ENCODE measurements at places on chromosomes 13 and 19.

- no peak for DNase-seq
- no peaks in the 10 kb centered on the region for H3K36me3 ChIP-seq
- peaks cover 9% of the 10 kb centered on the region for H3K27me3 ChIP-seq
- H3K4me1 ChIP-seq = no peaks in the 10 kb centered on the region
- no peak overlapping the region for H3K4me3 ChIP-seq
These were observed 47.6 kb upstream of the CNMD start for GRCh38 chr13:52787235-52787634.

DNA sequence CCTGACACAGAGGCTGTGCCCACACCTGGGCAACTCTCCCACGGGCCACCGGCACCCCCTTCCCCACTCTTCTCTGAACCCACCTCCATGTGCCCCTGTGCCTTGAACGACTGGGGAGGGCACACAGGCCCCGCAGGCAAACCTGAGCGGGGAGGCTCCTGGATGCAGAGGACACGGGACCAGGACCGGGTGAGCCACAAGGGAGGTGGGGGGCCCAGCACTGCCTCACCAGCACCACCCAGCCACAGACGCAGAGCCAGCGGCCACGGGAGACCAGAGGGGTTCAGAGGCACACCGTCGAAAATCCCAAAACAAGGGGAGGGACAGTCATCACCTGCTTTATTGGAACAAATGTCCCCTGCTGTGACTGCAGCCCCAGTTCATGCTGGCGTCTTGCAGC, 49.4 kb downstream of the STK24 start:
- H3K36me3 ChIP-seq = peaks cover 4% of the 10 kb centered on the region
- H3K27me3 ChIP-seq = no peaks in the 10 kb centered on the region
- no peak overlapping the region for H3K27ac ChIP-seq
- H3K4me1 ChIP-seq = peaks cover 70% of the 10 kb centered on the region

DNA sequence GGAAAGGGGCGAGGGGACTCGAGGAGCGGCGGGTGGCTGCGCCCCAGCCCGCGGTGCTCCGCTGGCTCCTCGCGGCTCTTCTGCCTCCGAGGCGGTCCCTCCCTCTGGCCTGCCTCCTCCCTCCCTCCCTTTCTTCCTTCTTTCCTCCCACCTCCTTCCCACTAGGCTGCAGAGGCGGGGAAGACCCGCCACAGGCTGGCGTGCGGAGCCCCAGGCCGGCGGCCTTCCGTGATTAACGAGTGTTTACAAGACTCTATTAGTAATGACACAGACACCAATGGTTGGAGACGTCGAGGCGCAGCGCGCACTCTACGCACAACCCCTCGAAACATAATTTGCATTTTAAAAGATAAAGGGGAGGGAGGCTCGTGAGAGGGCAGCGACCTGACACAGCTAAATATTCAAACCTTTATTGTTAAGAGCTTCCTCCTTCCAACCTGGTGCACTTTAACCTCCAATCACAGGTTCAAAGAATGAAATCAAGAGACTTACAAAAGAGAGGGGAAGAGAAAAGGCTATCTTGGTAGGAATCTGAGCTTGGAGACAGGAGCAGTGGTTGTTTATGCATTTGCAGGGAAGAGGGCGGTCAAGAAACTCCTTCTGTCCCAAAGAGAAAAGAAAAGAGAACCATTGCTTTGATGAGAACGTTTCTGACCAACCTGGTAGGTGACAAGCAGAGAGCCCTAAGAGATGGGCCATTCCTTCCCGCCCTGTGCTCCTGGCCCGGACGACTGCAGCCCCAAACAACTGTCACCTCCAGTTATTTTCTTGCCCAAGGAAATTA, at the start of gene CDX2:
Gene CDX2, minus strand, starts transcription at position 234 of the 784 bp plus-strand sequence. CDS start 309 bp downstream, outside the sequence.
- peaks cover 3% of the 10 kb centered on the region for H3K4me1 ChIP-seq
- no peaks in the 10 kb centered on the region for H3K36me3 ChIP-seq
- H3K27me3 ChIP-seq = peaks cover 100% of the 10 kb centered on the region

DNA sequence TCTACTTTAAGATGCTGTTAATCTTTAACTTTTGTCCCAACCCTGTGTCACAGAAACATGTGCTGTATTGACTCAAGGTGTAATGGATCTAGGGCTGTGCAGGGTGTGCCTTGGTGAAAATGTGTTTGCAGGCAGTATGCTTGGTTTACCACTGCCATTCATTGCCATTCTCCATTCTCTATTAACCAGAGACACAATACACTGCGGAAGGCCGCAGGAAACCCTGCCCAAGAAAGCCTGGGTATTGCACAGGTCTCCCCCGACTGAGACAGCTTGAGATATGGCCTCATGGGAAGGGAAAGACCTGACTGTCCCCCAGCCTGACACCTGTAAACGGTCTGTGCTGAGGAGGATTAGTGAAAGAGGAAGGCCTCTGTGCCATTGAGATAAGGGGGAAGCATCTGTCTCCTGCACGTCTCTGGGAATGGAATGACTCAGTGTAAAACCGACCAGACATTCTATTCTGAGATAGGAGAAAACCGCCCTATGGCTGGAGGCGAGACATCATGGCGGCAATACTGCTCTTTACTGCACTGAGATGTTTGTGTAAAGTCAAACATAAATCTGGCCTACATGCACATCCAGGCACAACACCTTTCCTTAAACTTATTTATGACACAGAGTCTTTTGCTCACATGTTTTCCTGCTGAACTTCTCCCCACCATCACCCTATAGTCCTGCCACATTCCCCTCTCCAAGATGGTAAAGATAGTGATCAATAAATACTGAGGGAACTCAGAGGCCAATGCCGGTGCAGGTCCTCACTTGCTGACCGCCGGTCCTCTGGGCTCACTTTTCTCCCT, 13.1 kb upstream of the ZNF888 start:
- DNase-seq = no peak
- no peak overlapping the region for H3K4me3 ChIP-seq
- peaks cover 61% of the 10 kb centered on the region for H3K36me3 ChIP-seq
- no peaks in the 10 kb centered on the region for H3K27me3 ChIP-seq
- H3K4me1 ChIP-seq = peaks cover 12% of the 10 kb centered on the region
- no peak overlapping the region for H3K27ac ChIP-seq

GRCh38 chr19:57171551-57172081, 4.3 kb upstream of the DUXA start:
- no peak overlapping the region for H3K27ac ChIP-seq
- H3K4me3 ChIP-seq = peak overlapping the region; percentile 44
- H3K36me3 ChIP-seq = peaks cover 3% of the 10 kb centered on the region
- H3K4me1 ChIP-seq = peaks cover 9% of the 10 kb centered on the region
- H3K27me3 ChIP-seq = no peaks in the 10 kb centered on the region

- no peak for DNase-seq
- H3K4me3 ChIP-seq = no peak overlapping the region
- no peaks in the 10 kb centered on the region for H3K4me1 ChIP-seq
These were observed 11.2 kb upstream of the PTPRS start for GRCh38 chr19:5351731-5352228.

DNA sequence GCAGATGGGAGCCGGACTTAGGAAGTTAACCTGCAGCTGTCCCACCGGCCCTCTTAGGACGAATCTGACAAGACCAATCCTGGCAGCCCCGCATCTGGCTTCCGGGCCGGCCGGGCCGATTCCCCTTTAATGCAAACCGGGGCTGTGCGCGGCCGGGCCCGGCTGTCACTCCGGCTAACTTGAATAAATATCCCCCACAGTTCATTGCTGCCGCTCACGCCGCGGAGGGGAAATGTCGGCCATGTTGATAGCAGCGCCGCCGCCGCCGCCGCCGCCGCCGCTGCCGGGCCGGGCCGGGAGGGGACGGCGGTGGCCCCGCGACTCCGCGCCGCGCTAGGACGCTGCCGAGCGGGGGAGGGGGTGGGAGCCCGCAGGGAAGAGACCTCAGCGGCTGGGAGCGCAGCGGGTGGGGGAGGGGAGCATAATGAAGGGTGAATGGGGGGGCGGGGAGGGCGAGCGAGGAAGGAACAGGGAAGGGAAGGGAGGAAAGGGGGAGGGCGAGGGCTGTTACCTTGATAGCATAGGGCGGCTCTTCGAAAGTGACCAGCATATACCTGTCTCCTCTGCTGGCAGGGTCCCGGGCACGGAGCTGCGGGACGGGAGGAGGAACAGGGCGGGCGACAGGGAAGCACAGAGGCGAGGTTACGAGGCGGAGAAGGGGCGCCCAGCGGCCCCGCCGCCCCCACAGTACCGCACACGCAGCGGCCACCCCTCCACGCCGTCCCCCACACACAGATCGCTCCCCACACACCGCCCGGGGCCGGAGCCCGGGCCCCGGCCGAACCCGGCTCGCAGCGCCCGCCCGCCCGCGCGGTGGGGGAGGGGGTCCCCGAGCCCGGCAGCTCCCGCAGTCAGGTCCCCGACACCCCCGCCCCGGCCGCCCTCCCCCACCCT, 1.1 kb downstream of the INTS6 start:
- peak; percentile 88 for DNase-seq
- H3K4me1 ChIP-seq = peaks cover 37% of the 10 kb centered on the region
- peak overlapping the region; percentile 94 for H3K27ac ChIP-seq
- H3K36me3 ChIP-seq = peaks cover 42% of the 10 kb centered on the region
- H3K4me3 ChIP-seq = peak overlapping the region; percentile 85
- peaks cover 4% of the 10 kb centered on the region for H3K27me3 ChIP-seq

GRCh38 chr19:2170987-2171348, 7.2 kb downstream of the DOT1L start:
- peaks cover 8% of the 10 kb centered on the region for H3K36me3 ChIP-seq
- no peak overlapping the region for H3K27ac ChIP-seq
- H3K4me3 ChIP-seq = no peak overlapping the region
- peaks cover 45% of the 10 kb centered on the region for H3K4me1 ChIP-seq

- no peak overlapping the region for H3K27ac ChIP-seq
- no peaks in the 10 kb centered on the region for H3K27me3 ChIP-seq
- no peaks in the 10 kb centered on the region for H3K4me1 ChIP-seq
- H3K36me3 ChIP-seq = peaks cover 1% of the 10 kb centered on the region
These were observed 21.2 kb downstream of the ARHGAP35 start for GRCh38 chr19:46882034-46882433.

GRCh38 chr19:17620696-17621095, 65.2 kb downstream of the COLGALT1 start:
- no peak for DNase-seq
- H3K27ac ChIP-seq = no peak overlapping the region
- H3K4me3 ChIP-seq = no peak overlapping the region

DNA sequence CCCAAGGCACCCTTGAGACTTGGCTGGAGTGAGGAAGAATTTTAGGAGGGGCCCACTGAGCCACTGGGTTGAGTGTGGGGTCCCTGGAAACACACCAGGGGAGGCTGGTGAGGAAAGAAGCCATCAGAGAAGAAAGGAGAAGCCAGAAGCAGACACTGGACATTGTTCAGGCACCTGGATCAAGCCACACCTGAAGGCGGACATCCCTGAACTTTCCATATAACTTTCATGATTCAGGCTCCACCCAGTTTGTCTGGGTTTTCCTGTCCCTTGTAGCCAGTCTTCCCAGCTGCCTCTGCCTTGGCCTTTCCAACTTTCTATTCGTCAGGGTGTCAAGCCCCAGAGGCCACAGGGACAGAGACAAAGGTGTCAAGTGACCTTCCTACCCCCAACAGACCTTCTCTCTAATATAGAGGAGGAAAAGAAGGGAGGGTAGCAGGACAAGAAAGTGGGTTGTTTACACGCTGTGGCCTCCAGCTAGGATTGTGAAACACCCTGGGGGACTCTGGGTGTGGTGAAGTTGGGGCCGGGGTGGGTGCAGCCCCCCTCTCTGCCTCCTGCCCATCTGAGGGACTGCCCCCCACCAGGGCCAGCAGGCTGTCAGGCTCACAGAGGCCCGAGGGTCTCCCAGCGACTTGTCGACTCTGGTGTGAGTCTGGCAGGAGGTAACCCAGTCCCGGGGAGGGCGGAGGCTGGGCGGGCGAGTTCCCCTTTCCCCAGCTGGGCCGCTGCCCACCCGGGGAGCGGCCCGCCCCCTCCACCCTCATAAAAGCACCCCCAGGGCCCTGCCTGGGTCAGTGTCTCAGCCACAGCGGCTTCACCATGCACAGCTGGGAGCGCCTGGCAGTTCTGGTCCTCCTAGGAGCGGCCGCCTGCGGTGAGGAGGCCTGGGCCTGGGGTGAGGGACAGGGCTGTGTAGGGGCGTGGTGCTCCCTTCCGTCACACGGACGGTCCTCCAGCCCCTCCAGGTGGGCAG, at the start of gene CFD:
Gene CFD, plus strand, starts transcription at position 797 of the 976 bp plus-strand sequence. Its CDS starts 26 bp downstream, at position 823.
- DNase-seq = no peak
- peaks cover 54% of the 10 kb centered on the region for H3K27me3 ChIP-seq
- H3K4me3 ChIP-seq = peak within 1 kb of the TSS; percentile 47
- no peaks in the 10 kb centered on the region for H3K36me3 ChIP-seq

- peaks cover 9% of the 10 kb centered on the region for H3K4me1 ChIP-seq
- H3K27ac ChIP-seq = no peak overlapping the region
- DNase-seq = no peak
- H3K27me3 ChIP-seq = peaks cover 29% of the 10 kb centered on the region
- no peak overlapping the region for H3K4me3 ChIP-seq
These were observed 5.7 kb downstream of the MCF2L start for GRCh38 chr13:112974671-112975070.

Data from activated naive CD4-positive, alpha-beta T cell treated with anti-CD3 and anti-CD28 coated beads, Interleukin-2, amount 10 ng/mL, durations not matched to agents 7 days and 5 days (primary cell).